ENCODE measurements at places on chromosomes 4 and X.
A peak's percentile ranks its signal among the peaks of the same experiment; 100 is the strongest.

GRCh38 chr4:17142232-17142711 lies 243.8 kb upstream of the LDB2 start:
- DNase-seq = no peak

- no peak for DNase-seq
Observed at GRCh38 chr4:41787931-41788330, 39.4 kb upstream of the PHOX2B start.

- no peak for DNase-seq
Observed at GRCh38 chrX:131671735-131672134, 127.9 kb downstream of the OR13H1 start.

DNA sequence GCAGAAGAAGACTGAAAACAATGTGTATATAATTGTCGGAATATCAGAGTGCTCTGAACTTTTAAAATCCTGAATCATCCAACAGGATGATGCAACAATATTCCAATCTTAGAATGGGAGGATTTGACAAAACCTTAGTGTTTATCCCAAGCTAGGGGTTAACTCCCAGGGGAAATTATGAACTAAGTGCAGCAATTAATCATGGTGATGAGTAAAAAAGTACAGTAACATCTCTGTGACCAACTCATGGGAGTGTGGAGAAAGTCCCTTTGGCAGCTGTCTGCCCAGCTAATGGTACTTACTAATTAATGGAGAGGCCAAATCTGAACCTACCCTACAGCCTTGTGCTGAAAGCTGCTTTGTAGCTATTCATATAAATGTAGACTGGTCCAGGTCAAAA lies 257.6 kb upstream of the DDX53 start:
- DNase-seq = no peak

- DNase-seq = no peak
Observed at GRCh38 chr4:22764183-22764582, 71.4 kb downstream of the GBA3 start.

DNA sequence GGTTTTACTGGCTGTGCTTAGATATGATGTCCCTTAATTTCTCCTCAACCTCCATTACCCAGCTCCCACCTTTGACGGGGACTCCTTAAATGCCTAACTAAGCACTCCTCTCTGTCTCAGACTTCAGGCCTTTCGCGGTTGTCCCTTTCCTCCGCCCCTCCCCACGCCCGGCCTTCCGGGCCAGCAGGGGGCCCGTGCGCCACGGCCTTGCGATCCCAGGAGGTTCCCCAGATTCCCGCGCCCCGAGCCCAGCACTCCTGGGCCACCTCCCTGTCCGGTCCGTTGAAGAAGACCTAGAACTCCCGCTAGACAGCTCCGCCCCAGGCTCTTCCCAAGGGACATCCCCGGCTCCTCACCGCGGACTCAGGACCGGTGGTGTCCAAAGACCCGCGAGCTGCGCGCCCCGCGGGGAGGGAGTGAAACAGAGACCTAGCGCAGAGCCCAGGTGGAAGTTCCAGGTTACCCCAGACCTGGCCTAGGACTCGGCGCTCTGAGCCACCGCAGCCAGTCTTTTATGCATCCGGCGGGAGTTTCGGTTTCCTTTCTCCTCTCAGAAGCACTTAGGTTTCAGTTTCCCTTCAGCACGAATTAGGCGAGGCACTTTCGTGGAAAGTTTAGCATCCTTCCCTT lies at the start of gene DDX60:
Gene DDX60, minus strand, starts transcription at position 487 of the 630 bp plus-strand sequence. CDS start 7,493 bp downstream, outside the sequence.
- DNase-seq = peak; percentile 81

DNA sequence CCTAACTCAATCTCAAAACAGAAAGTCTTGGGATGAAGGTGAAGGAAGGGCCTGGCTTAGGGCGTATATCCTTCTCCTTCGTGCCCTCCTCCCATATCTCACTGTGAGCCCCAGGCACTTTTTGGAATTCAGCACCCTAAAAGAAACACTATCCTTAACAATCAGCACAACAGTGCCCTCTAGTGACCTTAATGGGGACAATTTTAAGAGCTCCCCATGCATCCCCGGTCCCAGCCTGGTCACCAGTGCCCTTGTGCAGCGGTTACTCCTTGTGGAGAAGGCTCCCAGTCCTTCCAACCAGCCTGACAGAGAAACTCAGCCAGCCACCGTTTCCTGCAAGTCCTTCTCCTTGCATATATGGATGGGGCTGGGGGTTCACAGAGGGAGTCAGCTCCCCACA lies 4.2 kb downstream of the PAK3 start:
- DNase-seq = no peak

DNA sequence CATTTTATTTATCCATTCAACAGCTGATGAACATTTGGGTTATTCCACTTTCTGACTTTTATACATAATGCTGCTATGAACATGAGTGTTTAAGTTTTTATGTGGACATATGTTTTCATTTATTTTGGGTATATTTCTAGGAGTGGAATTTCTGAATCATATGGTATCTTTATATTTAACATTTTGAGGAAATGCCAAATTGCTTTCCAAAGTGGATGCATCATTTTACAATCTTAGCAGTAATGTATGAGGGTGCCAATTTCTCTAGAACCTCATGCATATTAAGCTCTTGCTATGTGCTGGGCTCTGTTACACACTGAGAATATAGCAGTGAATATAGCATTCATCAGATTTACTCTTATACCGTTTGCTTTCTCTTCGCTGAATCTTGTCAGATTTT lies 983.7 kb downstream of the STIM2 start:
- DNase-seq = no peak

GRCh38 chrX:126695375-126695896 lies 124.1 kb upstream of the PRR32 start:
- DNase-seq = no peak

- DNase-seq = no peak
Observed at GRCh38 chrX:55169782-55170181, 50.4 kb upstream of the PAGE5 start.

DNA sequence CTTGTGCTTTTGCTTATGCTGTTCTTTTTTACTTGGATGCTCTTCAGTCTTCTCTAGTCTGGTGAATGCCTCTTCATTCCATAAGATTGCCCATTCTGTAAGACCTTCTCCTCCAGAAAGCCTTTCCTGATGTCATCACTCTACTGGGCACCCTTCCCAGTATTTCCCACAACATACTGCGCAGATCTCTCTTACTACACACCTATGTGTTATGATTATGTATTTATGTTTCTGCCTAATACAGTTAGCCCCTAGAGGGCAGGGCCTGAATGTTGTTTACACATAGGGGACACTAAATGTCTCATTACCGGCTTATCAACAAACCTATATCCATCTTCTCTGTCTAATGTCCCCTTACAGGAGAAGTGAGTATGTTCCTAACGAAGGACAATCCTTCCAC lies 21.1 kb downstream of the AIFM1 start:
- no peak for DNase-seq

DNA sequence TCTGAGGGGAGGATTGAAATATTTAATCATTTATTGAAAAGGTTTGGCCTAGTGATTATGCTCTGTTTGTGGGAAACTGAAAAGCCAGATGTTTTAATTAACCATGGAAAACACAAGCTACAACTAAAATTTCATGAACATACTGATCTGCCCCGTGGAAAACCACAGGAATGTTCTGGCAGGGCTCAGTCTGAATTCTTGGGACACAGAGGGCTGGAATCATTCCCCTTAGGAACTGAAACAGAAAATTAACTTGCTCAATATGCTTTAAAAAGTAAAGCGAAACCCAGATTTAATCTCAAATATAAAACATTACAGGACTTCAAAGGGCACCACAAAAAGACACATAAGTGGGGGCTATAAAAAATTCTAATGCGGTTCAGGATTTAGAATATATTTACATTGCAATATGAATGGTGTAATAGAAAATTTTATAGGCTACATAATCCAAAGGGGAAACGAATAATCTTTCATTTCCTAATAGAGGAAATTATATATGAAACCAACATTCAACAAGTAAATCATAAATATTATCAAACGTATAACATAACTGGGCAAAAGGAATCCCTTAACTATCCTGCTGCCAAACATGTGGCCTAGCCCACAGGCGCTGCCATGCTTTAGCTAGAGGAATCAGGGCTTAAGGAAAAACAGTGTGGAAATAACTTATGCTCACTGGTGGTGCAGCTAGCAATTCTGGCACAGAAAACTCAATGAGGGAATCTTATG lies 70.9 kb downstream of the APBB2 start:
- DNase-seq = peak; percentile 89

DNA sequence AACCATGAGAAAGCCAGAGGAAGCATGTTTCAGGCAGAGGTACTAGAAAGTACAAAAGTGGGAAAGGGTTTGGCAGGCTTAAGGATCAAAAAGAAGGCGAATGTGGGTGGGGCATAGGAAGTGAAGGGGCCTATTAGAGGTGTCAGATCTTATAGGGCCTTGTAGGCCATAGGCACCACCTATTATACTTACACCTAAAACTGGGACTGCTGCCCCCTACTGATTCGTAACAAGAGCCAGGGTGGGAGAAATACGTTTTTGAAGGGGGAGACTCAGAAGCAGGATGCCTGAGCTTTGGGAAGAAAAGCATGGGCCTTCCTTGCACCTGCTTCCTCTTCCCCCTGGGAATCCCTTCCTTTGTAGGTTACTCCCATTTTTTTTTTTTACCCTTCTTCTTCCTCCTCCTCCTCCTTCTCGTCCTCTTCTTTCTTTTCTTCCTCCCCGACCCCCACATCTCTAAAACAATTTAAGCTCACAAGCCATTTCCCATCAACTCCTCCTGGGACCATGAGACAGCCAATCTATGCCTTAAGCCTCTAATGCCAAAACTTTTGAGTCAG lies 40.7 kb upstream of the GPC3 start:
- no peak for DNase-seq

GRCh38 chrX:43481576-43481975 lies 174.5 kb upstream of the MAOA start:
- DNase-seq = no peak

DNA sequence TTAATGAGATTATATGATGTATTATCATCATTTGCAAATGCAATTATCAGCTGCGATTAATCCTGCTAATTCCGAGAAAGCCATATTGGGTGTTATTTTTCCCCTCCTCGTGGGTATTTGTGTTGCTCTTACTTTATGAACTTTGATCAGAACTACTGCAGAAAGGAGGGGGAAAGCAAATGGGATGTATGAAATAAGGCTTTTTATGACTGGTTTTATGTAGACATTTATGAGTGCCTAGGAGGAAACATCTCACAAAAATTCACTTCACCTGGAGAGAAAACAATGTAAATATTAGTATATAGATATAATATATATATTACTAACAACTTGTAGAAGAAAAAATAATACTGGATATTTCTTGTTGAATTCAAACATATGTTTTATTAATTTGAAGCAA lies 214.4 kb downstream of the TEX13A start:
- DNase-seq = no peak

DNA sequence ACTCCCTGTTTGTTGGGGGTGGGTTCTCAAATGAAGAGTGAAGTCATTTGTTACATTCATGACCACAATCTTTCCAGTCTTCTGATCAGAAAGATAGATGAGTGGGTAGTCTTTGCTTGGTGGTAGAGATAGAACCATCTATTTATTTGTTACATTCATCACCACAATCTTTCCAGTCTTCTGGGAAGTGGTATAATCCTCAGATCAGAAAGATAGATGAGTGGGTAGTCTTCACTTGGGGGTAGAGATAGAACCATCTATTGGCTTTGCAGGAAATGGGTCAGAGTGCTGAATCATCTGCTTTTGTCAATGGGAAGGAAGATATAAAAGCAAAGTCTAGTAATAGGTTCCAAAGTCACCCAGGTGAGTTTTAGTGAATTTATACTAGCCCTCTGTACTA lies 64.2 kb upstream of the EPGN start:
- DNase-seq = no peak

GRCh38 chr4:69858690-69859089 lies 1.3 kb downstream of the SULT1E1 start:
- DNase-seq = no peak

DNA sequence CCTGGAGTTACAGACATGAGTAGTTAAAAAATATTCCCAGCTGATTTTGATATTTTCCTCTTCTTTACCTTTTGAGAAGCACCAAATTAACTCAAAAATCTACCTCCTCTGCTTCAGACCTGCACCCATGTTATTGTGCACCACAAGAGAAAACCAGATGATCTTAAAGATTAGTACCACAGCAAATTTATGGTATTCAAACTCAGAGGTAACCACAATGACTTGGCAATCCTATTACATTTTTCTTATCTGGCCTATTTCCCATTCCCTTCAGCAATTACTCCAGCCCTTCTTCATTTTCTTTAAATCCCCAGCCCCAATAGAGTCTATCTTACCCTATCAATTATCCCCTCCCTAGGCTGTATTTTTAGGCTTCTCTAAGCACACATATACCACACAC lies 535.1 kb downstream of the FAT4 start:
- no peak for DNase-seq

- no peak for DNase-seq
Observed at GRCh38 chrX:16797841-16798240, 11.6 kb downstream of the TXLNG start.

Data from right hindlimb (tissue), 1 donor.